Left renal pelvis (tissue), 4 donors: ENCODE measurements at places on chromosomes 11 and 22. TPM values are rescaled to one million over a fixed set of nuclear protein-coding genes. Genes with fewer than 3 reads are reported as not detected.

DNA sequence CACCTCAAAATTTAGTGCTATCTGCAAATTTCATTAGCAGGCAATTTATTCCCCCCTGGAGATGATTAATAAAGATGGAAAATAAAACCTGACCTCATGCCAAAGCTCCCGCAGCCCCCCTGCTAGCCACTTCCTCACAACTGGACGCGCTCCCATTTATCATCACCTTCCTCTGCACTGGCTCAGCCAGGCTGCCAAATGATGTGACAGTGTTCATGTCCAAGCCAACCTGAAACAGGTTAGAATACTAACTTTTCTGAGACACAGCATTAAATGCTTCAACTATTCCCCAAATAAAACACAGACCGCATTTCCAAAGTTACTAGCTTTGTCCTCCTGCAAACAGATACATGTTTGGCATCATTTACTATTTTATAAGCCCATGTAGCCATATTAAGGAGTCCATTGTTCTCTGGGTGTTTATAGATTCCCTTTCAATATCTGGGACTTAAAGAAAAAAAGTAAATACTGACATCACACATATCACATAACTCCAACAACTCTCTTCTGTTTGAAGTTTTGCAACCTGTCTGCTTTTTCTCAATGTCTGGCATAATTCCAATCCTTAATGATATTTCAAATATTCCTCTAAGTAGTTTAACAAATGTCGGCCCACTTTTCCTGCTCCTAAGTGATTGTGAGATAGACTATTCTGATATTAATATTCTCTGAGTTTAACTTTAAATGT lies 829.7 kb upstream of the FAT3 start:
- no peak for DNase-seq

- DNase-seq, result no peak
Measured at GRCh38 chr11:64415996-64416728, 57.2 kb downstream of the RPS6KA4 start.

- no peak for DNase-seq
Measured at GRCh38 chr11:34182921-34183685, 77.7 kb downstream of the NAT10 start.

Gene STARD10
- polyA plus RNA-seq, result 61.6 TPM

GRCh38 chr11:62406034-62406433 lies 12.8 kb upstream of the SCGB1A1 start:
- DNase-seq, result no peak

- DNase-seq, result no peak
Measured at GRCh38 chr22:43537019-43537585, 125.3 kb downstream of the MPPED1 start.

GRCh38 chr11:74400606-74401005 lies 2.4 kb upstream of the PGM2L1 start:
- DNase-seq, result no peak

- DNase-seq, result no peak
Measured at GRCh38 chr11:64407221-64407620, 48.3 kb downstream of the RPS6KA4 start.

DNA sequence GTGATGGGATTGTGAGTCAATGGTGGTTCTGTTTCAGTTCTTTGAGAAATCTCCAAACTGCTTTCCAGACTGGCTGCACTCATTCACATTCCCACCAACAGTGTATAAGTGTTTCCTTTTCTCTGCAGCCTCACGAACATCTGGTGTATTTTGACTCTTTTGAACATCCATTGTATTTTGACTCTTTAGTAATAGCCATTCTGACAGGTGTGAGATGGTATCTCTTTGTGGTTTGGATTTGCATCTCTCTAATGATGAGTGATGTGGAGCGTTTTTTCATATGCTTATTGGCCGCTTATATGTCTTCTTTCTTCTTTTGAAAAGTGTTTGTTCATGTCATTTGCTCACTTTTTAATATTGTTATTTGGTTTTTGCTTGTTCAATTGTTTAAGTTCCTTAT lies 19.4 kb downstream of the NELL1 start:
- DNase-seq, result no peak

DNA sequence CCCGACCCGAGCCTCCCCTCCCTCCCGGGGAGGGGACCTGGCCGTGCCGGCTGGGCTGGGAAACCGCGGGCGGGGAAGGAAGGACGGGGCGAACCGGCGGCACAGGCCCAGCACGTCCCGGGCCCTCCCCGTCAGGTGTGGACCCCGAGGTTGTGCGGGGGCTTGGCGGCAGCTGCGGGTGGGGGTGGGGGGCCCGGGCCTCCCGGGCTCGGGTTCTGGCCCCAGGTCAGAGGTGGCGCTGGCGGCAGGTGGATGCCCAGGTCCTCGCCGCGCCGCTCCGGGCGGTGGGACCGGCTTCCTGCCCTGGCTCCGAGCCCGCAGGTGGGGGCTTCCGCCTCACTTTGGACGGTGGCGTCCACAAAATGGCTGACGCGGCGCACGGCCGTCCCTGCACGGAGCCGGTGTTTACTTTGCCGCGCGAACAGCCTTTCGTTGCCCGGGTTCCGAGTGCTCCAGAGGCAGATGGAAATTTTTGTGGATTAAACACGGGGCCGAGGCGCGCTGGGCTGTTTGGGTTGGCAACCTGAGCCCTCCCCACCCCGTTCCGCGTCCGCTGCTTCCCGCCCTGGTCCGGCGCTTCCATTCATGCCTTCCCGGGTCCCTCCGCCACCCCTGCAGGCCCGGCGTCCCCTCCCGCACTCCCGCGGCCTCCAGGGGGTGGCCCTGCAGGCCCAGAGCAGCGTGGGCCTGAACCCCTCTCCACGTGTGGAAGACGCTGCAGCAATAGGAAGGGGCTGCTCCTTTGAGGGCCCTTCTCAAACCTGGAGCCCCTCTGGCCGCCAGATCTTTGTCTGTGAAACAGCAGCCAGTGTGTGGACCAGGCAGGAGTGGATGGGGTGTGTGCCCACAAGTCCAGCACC lies 92.0 kb upstream of the KCNQ1OT1 start:
- DNase-seq, result no peak

DNA sequence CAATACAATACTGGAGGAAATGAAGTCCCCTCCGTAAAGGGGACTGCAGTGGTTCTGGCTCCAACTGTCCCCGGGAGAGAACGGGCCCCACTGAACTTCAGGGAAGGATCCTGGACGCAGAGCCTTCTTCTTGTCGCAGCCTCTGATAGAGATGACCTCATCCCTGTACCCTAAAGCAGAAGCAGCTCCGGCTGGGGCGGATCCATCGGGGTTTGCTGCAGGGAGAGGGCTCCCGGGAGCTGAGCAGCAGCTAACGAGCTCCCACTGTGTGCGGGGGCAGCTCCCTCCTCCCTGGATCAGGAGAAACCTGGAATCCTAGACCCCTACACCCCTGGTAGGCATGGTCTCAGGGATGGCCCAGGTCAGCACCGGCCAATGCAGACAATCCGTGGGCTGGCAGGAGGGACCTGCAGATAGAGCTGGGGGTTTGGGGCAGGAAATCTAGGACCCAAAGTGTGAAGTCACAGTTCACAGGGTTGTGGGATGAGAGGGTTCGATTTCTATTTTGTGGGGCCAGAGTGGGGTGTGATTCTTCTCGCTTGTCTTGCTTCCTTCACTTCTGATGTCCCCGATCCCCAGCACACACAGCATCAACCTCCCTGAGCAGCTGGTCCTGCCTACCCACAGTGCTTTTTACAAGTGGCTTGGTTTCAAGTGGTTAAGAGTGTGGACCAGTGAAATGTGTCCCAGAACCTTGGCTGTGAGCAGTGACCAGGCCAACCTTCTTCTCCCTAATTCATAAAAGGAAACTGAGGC lies 12.9 kb downstream of the KIAA0930 start:
- no peak for DNase-seq

Gene MMP11
- polyA plus RNA-seq, result 15.3 TPM

Gene HTR3B
- 0.11 TPM for polyA plus RNA-seq

Gene TTC12
- polyA plus RNA-seq, result 40.0 TPM

Gene DGCR6
- polyA plus RNA-seq, result 7.2 TPM

DNA sequence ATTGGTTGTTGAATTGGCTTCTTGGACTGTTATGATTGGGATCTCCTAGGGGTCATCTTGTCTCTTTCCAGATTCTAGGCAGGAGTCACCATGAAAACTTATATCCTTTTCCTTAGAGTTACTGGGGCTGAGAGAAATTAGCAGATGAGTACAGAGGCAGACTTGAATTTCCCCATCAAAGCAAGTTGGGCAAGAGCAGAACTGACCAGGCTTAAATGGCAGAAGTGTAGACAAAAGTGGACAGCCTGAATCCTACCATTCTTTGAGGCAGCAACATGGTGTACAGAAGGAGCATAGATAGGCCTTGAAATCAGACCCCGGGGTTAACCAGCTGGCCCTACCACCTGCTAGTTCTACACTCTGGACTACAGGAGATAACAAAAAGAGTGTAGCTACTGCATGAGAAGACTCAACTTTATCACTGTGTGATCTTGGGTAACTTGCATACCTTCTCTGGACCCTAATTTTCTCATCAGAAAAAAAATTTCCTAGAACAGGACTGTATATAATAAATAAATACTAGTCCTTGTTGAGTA lies 427.4 kb upstream of the CADM1 start:
- DNase-seq, result no peak

Gene CABP7
- polyA plus RNA-seq, result 0.11 TPM
